ENCODE measurements at places on chromosomes 7 and 10.

GRCh38 chr7:40133561-40134427, 628 bp downstream of the MPLKIP start:
- DNase-seq = peak; percentile 17

- DNase-seq = no peak
Measured at GRCh38 chr7:19296617-19297016, 151.4 kb upstream of the FERD3L start.

DNA sequence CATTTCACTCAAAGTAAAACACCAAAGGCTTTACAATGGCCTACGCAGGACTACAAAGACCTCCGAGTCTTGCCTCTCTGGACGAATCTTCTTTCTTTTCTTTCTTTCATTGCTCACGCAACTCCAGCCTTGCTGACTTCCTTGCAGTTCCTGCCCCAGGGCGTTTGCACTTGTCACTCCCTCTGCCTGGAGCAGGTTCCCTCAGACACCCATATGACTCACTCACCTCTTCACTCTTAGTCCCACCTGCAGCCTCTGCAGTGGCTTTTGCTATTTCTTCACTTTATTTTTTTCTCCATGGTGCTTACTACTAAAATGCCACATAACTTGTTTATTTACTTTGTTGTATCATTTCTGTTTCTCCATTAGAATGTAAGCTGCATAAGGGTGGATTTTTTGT, 33.1 kb downstream of the GHRHR start:
- DNase-seq = no peak

DNA sequence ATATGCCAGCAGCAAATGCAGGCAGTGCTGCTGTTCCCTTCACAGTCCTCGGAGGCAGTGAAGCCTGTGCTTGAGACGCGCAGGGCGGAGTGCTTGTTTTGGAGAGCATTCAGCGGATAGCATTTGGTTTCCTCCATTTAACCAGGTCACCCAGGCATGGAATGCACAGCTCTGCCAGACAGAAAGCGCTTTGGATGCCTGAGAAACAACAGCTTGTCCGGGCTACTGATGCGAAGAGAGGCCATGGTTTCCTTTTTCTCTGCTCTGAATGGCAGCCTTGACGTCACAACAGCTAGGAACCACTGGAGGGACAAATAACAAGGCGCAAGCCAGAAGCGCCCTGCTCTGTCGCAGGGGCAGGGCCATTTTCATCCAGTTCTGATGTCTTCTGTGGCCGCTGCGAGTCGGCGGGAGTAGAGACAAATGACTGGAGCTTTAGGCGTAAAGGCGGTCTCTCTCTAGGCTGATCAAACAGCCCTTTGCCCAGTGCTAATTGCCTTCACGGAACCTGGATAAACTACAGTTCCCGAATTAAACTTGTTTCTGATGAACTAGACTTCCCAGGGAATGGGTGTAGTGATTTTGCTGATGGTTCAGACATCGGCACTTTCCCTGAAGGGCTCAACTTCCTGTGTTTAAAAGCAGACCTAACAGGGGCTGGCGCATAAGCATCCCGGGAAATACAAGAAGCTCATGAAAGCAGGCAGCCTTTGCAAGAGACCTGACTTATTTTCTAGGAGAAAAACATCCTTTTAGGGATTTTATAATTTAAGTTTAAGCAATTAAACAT, 187.6 kb upstream of the KLF14 start:
- peak; percentile 72 for DNase-seq

GRCh38 chr7:26978146-26978545, 113.8 kb upstream of the SKAP2 start:
- no peak for DNase-seq

- no peak for DNase-seq
Measured at GRCh38 chr7:157402388-157402703, 65.5 kb downstream of the DNAJB6 start.

GRCh38 chr7:150849204-150849775, 3.0 kb upstream of the AOC1 start:
- DNase-seq = no peak

DNA sequence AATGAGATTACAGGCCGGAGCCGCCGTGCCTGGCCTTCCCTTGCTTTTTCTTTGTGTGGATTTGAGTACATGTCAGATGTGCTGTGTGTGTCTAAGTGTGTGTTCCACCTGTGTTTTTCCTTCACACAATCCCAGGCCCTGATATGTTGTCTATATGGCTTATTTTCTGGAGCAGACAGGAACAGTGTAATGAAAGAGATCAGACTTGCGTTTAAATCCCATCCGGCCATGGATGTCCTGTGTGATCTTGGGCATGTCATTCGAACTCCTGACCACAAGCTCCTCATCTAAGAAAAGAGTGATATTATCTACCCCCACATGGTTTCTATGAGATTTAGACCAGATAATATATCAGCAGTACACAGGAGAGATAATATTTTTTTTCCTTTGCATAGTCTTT, 37.2 kb downstream of the APBB1IP start:
- no peak for DNase-seq

DNA sequence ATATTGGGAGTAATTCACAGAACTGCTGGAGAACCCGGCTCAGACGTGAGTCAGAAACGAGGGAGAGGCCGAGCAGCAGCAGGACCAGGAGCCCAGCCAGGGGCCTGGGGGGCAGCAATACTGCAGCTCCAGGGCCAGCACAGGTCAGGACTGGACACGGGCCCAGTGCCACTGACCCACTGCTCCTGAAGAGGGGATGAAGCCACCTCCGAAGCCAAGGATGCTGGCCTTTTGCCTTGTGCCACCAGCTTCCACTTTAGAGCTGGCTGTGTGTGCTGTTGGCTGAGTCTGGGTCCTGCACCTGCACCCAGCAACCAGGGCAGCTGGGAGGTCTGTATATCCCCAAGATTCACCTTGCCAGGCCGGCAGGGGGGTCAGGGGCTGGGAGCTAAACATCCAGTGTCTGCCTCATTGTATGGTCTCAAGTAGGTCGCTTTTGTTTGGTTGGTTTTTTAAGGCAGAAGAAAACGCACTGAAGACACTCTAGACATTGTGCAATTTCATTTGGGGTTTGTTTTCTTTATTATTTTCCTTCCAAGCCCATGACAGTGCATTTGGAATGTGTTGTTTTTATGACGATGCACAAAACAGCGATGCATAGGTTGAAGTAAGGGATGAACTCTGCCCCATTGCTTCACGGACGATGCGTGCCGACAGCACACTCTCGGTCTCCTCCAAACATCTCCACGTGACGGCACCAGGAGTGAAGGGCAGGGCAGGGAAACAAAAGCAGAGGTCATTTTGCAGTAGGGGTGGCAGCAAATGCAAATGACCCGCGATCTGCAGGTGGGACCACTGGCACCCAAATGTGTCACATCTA, 27.7 kb upstream of the INSIG1 start:
- peak; percentile 52 for DNase-seq

GRCh38 chr7:23960361-23960760, 250.3 kb downstream of the STK31 start:
- DNase-seq = no peak

- no peak for DNase-seq
Measured at GRCh38 chr10:21069929-21070700, 173.0 kb upstream of the NEBL start.

GRCh38 chr10:119346095-119346832, 138.9 kb downstream of the GRK5 start:
- DNase-seq = no peak

DNA sequence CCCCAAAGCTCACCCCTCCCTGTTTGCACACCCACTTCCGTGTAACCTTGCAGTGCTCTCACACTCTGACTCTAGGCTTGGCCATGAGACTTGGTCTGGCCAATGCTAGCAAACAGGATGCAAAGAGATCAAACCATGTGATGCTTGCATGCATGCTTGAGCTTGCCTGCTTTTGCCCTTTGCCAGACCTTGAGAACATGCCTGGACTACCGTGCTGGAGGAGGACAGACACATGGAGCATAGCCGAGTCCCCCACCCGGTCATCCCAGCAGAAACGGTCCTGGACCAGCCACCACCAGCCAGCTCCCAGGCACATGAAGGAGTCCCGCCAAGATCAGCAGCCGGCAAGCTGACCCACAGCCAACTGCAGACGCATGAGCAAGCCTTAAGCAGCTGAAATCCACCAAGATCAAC, 23.4 kb downstream of the PYROXD2 start:
- no peak for DNase-seq

GRCh38 chr10:113234481-113234880, 284.4 kb downstream of the TCF7L2 start:
- no peak for DNase-seq

- no peak for DNase-seq
Measured at GRCh38 chr10:113137941-113138685, 188.1 kb downstream of the TCF7L2 start.

GRCh38 chr7:45237788-45238461, 80.3 kb downstream of the RAMP3 start:
- peak; percentile 26 for DNase-seq

DNA sequence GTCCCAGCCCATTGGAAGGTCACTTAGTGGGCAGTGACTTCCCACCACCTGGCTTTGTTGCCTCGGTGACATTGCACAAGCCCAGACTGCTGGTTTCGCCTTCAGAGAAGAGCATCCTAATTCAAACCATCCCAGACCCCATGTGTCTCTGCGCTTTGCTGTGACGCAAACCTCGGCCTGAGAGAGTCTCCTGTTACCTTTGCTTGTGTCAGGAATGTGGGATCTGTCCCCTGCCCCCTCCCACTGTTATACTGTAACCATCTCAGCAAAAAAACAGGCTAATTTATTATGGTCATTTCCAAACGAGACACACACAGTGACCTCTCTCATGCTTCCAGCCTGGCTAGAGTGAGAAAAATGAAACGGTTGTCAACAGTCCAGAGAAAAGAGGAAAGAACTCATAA, 25.0 kb upstream of the AQP1 start:
- DNase-seq = no peak

- no peak for DNase-seq
Measured at GRCh38 chr7:30996256-30996655, 32.5 kb downstream of the GHRHR start.

- no peak for DNase-seq
Measured at GRCh38 chr7:141497391-141497790, 53.8 kb upstream of the AGK start.

DNA sequence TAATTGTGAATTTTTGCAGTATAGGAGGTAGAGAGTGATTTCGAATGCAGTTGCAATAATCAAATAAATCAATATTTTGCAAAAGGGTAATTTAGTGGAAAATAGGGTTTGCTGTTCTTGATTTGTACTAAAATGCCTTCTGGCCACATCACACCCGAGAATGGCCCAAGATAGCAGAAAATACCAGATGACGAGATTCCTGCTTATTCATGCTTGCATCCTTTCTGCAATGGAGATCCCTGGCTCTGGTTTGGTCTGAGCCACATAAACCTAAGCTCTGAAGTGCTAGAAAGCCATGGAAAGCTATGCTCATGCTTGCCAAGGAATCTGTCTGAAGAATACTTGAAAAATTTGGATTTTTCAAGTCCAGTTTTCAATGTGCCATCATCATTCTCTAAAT, 634.2 kb upstream of the COBL start:
- DNase-seq = no peak

DNA sequence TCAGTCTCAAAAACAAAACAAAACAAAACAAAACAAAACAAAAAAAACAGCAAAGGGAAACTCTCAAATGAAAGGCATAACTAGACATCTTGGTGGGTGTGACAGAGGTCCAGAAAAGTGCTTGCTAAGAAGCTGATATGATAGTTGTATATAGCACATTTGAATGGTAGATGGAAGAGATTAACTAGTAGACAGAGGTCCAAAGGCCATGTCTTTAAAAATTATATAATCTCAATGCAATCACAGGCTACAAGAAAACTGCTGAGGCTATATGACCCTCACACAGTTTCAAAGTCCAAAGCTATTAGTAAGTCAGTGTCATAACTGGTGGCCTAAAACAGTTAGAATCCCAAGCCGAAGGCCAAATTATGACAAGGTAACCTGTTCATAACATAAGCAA, 15.6 kb upstream of the CUBN start:
- DNase-seq = no peak

DNA sequence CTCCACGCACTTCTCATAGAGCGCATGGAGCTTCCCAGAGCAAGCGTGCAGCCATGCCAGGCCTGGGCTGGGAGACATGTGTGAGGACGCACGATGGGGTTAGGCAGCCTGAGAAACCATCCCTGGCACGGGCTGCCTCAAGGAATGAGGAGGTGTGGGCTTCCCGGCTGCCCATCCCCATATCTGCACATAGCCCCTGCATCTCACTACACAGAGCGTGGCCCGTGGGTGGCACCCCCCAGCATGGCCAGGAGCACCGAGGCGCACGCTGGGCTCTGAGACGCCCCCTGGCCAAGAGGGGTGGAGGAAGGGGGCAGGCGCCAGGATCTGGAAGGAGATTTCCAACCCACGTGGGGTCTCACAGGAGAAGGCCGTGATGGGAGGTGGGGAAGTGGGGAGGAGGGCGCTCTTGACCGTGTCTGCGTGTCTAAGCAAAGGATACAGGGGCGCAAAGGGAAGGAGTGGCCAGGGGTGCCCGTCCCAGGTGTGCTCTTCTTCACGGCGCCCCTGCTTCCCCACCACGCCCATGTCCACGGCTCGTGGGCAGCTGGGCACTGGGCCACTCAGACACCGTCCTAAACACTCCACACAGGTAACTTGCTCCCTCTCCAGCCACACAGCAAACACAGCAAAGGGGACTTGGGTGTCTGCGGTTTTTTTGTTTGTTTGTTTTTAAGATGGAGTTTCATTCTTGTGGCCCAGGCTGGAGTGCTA, 340.5 kb downstream of the PTPRN2 start:
- DNase-seq = no peak

- no peak for DNase-seq
Measured at GRCh38 chr7:46660402-46660980, 739.4 kb upstream of the IGFBP3 start.

- DNase-seq = no peak
Measured at GRCh38 chr7:103343332-103343731, 1.2 kb downstream of the DNAJC2 start.

- peak; percentile 18 for DNase-seq
Measured at GRCh38 chr7:157474685-157475084, 137.9 kb downstream of the DNAJB6 start.

DNA sequence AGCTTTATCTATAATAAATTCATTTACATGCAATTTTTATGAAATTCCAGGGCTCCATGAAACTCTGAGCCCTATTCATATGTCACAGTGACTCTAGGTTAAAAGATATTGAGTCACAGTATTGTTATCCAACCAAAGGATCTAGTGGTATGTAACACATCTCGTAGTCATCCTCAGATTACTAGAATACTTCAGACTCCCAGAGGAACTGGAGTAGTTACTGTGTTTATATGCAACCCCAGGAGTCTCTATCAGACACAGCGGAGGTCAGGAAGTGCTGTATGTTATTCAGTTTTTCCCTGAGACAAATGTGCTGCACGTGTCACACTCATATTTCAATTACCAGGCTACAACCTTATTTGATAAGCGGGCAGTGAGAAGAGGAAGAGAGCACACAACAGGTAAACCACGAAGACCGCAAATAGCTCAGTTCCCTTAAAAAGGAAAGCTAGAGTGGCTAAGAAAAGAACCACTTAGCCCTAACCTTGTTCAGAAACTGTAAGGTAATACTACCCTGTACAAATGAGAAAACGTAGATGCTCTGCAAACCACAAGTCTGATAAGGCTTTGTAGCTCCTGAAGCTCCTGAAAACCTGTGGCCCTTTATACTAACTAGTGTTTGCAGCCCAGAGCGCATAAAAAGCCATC, 114.0 kb upstream of the CNTNAP2 start:
- no peak for DNase-seq
